ENCODE measurements at places on chromosomes 2 and 18. TPM values are rescaled to one million over a fixed set of nuclear protein-coding genes. Genes with fewer than 3 reads are reported as not detected.

SPR gene
- total RNA-seq, result 8.9 TPM

CRYGC gene
- not detected for total RNA-seq

SPP2 gene
- total RNA-seq, result not detected

DNA sequence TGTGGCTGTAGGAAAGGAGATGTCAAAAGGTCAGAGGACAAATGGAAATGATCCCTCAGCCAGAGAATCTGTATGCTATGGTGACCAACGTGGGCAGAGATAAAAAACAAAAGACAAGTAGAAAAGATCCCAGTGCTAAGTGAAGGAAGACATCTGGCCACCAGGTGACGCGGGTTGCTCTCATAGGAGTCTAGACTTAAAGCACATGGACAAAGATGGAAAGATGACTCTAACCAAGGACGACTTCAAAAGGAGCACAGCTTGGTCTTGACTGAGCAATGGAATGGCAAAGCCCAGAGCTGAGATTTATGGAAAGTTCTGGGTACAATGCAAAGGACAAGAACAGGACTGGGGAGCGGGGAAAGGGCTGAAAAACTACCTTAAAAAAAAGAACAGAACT, 96.8 kb downstream of the CLIP4 start:
- H3K27ac ChIP-seq, result peak overlapping the region; percentile 12
- peaks cover 6% of the 10 kb centered on the region for H3K36me3 ChIP-seq
- no peaks in the 10 kb centered on the region for H3K27me3 ChIP-seq
- no peaks in the 10 kb centered on the region for H3K4me1 ChIP-seq
- no peak overlapping the region for H3K4me3 ChIP-seq

GRCh38 chr2:134259571-134259970, 5.7 kb downstream of the MGAT5 start:
- DNase-seq, result no peak
- no peaks in the 10 kb centered on the region for H3K36me3 ChIP-seq
- no peak overlapping the region for H3K4me3 ChIP-seq
- peaks cover 28% of the 10 kb centered on the region for H3K4me1 ChIP-seq

GRCh38 chr2:204370172-204370718, 175.0 kb upstream of the PARD3B start:
- H3K27ac ChIP-seq, result no peak overlapping the region
- no peaks in the 10 kb centered on the region for H3K36me3 ChIP-seq
- no peak for DNase-seq
- H3K27me3 ChIP-seq, result no peaks in the 10 kb centered on the region

GRCh38 chr2:104118889-104119288, 735.0 kb upstream of the POU3F3 start:
- H3K27ac ChIP-seq, result no peak overlapping the region
- H3K27me3 ChIP-seq, result peaks cover 4% of the 10 kb centered on the region
- no peak for DNase-seq
- H3K4me1 ChIP-seq, result no peaks in the 10 kb centered on the region

GRCh38 chr2:31240381-31241365, 6.7 kb downstream of the EHD3 start:
- H3K36me3 ChIP-seq, result peaks cover 7% of the 10 kb centered on the region
- DNase-seq, result no peak
- peaks cover 30% of the 10 kb centered on the region for H3K4me1 ChIP-seq
- no peak overlapping the region for H3K4me3 ChIP-seq
- peak overlapping the region; percentile 32 for H3K27ac ChIP-seq
- no peaks in the 10 kb centered on the region for H3K27me3 ChIP-seq

DNA sequence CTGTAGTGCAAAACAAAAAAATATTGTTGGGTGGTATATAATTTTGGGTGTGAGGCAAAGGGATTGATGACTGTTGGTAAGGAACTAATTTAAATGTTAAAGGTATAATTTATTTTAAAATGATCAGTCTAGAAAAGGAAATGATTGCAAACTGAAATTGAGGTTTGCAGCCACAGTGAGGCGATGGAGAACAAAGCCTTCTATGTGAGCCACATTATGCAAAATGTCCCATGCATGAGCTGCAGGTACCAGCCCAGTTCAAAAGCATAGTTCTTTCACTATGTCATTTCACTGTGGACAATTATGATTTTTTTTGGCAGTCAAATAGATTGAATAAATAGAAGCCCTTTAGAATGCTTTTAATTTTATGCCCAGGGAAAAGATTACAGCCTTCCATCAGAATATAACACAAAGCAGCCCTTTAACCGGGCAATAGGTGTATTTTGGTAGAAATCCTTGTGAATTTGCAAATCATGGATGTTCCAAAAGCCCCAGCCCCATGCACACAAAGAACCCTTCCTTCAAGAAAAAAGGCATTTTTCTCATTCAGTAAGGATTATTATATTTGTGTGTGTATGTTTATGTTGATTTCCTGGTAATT, 1.7 kb downstream of the MAP2 start:
- H3K36me3 ChIP-seq, result no peaks in the 10 kb centered on the region
- H3K4me3 ChIP-seq, result peak overlapping the region; percentile 80
- H3K27ac ChIP-seq, result peak overlapping the region; percentile 17

DNA sequence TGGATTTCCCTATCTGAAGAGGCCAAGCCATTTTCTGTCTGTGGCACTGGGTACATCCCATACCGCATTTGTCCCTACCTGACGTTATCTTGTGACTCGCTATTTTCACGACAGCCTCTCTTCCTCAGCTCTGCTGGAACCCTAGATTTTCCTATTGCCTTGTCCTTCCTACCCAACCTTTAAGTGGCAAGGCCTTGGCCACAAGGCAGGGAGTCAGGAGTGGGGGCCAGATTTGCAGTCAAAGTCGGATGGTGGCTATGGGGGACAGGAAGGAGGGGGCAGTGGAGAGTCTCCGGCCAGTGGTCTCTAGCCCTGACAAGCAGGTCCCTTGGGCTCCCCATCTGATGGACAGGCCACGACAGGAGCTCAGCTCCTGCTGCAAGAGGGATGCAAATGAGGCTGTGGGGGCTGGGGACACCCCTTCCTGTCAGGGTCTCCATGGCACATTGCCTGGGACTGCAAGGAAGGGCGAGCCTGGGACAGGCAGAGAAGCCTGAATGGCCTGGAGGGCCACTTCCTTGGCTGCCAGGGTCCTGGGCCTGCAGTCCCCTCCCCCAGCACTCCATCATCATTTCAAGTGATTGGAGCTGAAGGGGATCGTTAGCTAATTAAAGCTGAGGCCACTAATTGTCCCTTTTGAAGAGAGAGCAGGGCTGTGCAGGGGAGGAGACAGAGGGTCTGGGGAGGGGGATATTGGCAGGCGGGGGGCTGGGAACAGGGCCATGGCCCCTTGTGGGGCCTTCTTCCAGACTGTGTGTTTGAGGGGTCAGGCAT, 6.3 kb upstream of the ECEL1 start:
- peaks cover 15% of the 10 kb centered on the region for H3K27me3 ChIP-seq
- H3K4me3 ChIP-seq, result no peak overlapping the region
- no peaks in the 10 kb centered on the region for H3K36me3 ChIP-seq
- peak; percentile 72 for DNase-seq
